ENCODE measurements at places on chromosomes 1 and 21.

DNA sequence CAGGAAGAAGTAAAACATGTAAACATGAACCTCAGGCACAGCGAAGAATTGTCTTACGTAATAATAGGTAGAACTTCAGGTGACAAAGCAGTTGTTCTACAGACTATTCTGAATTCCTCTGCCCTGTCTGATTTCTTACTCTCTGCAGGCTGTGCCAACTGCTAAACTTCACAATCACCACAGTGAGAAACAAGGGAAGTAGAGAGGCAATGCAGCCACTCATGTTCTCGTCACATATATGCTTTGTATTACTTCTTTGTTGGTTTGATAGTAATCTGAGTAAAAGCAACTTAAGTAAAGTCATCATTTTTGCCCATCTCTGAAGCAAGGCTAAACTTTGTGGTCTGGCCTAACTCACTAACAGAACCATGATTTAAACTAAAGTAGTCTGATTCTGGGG is 21.9 kb downstream of the PIGK start:
- no peak for DNase-seq

DNA sequence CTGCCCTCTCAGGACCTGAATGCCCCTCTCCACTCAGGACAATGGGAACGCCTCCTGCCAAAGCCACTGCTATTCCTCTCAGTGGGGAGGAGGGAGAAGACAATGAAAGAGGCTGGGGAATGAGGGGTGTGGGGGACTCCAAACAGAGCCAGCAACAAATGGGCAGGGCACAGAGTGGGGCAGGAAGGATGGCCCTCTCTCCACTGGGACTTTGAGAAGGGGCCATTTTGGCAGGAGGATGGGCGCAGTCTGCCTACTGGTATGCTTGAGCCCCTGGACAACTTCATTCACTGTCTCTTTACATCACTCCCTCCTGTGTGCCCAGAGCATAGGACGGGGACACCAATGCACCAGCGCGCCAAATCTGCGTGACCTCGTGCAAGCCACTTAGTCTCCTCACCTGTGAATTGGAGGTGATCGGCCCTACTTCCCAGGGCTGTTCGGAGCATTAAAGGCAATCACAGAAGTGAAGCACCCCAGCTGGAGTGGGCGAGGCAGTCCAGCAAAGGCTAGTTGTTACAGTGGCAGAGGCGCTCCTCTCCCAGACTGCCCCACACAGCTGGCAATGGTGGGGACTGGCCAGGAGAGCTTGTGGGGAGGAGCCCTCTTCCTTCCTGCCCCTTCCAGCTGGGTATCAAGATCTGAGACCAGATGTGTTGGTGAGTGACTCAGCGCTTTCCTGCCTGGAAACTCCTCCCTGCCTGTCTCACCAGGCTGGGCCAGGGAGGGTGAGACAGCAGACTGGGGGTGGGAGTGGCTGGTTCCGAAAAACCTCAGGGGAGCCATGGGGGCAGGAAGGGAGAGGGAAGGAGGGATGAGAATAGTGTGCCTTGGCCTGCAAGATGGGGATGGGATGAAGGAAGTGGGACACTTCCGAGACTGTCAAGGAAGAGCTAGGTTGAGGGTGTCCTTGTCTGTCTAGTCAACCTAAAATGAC is 22.4 kb upstream of the SYNC start:
- DNase-seq, result peak; percentile 33

- no peak for DNase-seq
Observed at GRCh38 chr1:162688931-162689330, 56.7 kb downstream of the DDR2 start.

DNA sequence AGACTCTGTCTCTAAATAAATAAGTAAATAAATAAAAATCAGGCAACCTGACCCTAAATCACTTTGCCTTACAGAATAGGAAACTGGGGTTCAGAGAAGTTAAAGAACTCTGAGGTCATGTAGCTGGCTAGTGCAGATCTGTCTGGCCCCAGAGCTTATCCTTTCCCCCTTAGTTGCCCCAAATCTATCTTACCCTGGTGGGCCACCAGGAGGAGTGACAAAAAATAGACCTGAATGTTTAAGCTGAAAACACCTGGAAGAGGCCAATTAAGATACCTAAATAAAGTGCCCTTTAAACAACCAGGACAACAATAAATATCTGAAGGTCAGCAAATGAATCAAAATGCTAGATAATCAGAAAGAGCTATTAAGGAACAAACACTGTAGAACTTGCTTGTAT is 59.7 kb downstream of the TEX35 start:
- DNase-seq, result no peak

- DNase-seq, result no peak
Observed at GRCh38 chr1:225996946-225997545, 2.1 kb downstream of the SDE2 start.

GRCh38 chr1:206524739-206525364 is 17.5 kb downstream of the RASSF5 start:
- DNase-seq, result peak; percentile 13

DNA sequence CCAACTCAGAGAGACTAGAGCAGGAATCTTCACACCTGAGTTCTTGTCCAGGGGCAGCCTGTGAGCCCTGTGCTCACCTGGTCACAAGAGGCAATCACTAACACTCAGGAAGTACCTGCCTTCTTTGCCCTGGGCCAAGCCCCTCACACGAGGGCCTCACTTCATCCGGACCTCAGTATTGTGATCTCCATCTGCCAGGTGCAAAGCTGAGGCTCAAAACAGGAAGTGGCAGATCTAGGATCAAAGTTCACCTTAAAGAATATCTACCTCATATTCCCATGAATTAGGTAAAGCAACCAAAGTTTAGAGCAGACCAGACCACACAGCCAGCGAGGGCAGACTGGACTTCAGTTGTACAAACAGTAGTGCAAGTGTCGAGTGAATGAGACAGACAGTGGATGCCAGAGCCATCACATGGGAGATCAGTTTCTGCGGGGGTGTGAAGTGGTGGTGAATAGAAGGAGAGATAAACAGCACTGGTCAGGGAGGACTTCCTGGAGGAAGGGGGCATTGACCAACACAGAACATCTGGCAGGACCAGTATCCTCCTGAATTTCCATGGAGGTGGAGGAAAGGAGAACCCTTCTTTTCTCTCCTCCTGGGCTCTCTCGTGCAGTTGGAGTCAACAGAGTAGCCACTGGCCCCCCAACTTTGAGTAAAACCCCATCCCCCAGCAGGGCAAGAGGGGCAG is 116.6 kb upstream of the ZBTB40 start:
- no peak for DNase-seq

GRCh38 chr21:31660591-31660990 is 1.1 kb downstream of the SOD1 start:
- DNase-seq, result no peak

DNA sequence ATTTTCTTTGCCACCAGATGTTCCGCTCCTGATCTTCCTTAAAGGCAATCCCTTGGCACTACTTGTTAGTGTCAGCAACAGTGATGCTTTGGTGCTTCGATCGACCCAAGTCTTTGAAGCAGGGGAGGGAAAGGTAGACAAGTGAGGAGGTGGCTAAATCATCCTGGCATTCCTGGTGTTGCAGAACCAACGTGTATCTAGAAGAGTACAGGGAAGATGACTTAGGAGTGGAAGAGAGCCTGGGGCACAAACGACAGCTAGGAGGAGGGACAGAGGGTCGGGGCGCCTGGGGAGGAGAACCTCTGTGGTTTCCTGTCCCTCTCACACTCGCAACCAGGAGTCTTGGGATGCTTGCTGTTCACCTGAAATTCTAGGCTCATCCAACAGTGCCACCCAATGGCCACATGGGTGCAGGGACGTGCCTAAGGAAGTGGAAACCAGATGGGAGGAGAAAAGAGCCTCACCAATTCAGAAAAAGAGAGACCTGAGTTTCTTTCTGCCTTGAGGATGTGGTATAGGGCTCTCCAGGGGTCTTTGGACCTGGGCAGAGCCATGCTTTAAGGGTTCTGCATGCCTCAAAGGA is 9.5 kb upstream of the KCNA2 start:
- peak; percentile 58 for DNase-seq

DNA sequence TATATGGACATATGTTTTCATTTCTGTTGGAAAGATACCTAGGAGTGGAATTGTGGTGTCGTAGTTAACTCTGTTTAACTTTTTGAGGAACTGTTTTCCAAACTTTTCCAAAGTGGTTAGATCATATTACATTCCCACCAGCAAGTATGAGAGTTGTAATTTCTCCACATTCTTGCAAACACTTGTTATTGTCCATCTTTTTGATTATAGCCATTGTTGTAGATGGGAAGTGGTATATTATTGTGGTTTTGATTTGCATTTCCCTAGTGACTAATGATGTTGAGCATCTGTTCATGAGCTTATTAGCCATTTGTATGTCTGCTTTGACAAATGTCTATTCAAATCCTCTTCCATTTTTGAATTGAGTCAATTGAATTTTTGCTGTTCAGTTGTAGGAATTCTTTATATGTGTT is 19.8 kb downstream of the CAMTA1 start:
- no peak for DNase-seq

- no peak for DNase-seq
Observed at GRCh38 chr1:54945393-54945936, 35.0 kb upstream of the TMEM61 start.

DNA sequence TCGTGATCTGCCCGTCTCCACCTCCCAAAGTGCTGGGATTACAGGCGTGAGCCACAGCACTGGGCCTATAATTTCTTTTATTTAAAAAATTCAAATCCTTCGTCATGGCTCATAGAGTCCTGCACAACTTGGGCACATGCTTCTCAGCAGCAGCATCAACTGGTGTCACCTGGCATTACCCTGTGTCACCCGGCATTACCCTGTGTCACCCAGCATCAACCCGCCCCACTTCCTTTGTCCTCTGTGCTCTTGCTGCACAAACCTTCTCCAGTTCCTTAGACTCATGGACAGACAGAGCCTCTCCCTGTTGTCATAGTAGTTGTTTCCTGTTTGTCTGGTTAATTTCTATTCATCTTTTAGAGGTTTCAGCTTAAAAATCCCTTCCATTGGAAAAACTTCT is 121.2 kb upstream of the SERBP1 start:
- DNase-seq, result no peak

GRCh38 chr1:108590957-108591356 is 31.1 kb downstream of the EEIG2 start:
- peak; percentile 85 for DNase-seq

GRCh38 chr1:90557706-90558105 is 159.4 kb downstream of the BARHL2 start:
- DNase-seq, result no peak

DNA sequence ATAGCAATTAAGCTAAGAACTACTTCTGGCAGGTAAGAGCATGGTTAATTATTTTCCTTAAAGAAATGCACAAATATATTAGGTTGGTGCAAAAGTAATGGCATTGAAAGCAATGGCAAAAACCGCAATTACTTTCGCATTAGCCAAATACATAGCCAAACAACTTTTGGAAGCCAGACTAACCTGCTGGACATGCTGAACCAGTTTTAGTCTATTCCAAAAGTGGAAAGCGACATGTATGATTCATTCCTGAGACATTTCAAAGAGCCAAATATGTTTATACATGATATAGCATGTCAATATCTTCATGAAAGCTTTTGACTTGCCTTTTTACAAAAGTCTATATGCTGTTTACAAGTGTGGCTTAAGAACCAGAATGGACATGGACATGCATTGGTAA is 23.4 kb upstream of the DR1 start:
- DNase-seq, result no peak

DNA sequence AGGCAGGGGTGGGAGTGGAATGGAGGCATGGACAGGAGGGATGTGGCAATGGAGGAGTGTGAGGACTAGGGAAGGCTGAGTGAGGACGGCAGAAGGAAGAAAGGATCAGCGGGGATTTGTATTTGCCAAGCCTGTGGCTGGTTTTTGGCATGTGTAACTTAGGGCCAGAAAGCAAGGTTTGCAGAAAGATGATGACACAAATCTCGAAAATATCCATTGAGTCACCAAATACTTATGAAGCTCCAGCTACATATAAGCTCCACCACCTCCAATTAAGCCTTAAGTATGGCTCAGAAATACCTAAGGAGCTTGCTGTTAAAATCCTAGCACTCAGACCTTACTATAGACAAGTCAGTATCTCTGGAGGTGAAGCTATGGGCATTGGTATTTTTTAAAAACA is 90.1 kb downstream of the OMA1 start:
- DNase-seq, result no peak

DNA sequence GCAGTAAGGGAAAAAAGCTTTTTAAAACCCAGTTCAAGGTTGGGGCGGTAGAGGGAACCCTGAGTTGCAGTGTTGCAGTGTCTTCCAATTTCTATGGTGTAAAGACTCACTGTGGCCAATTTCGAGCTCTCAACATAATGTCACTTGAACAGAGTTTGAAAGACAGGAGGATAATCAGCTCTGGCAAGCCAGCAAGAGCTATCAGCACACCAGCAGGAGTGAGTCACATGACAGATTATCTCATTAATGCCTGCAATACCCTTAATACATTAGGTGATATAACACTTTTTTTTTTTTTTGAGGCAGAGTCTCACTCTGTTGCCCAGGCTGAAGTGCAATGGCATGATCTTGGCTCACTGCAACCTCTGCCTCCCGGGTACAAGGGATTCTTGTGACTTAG is 22.8 kb downstream of the SLC9C2 start:
- no peak for DNase-seq

DNA sequence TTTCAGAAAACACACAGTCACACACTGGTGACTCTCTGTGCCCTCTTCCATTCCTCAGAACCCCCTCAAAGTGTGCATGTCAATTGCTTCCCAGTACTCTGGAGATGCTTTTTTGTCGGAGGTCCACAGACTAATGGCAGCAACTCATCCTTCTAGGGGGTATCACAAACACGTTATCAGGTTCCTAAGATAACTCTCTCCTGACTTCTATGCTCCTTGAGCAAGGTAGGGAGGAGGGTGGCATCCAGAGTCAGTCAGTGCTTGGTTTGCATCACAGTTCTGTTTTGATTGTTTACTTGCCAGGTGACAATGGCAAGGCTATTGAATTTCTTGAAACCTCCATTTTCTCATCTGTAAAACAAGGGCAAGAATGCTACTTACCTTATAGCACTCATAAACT is 39.4 kb upstream of the DYNLT5 start:
- no peak for DNase-seq

- DNase-seq, result no peak
Observed at GRCh38 chr1:219149009-219149577, 24.6 kb upstream of the LYPLAL1 start.

DNA sequence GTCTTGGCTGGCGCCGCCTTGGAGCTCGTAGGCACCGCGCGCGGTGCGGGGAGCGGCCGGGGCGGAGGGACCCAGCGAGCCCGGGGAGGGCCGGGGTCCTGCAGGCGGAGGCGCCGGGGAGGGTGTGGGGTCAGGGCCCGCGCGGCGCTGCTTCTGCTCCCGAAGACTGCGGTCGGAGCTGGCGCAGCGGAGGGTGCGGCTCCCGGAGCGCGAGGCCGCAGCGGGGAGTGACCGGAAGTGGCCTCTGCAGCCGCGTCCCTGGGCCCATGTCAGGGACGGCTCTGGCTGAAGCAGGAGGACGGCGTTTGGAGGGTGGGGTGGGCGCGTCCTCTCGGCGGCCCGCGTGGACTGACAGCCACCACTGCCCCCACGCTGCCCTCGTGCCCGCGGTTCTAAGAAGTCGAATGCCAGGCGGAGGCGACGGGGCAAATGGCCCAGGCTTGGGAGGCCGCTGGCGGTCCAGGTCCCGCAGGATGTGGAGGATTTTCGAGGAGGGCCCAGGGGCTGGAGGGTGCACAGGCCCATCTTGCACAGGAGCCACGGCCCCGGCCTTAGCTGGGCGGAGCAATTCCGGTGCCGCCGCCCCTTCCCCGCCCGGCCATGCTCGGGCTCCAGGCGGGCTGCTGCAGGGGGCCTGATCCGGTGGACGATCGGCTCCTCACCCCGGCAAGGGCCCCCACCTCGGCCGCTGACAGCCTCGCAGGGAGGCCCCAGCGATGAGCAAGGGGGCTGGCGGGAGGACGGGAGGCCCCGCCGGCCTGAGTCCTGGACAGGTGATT is 7.7 kb upstream of the ZNF669 start:
- no peak for DNase-seq

GRCh38 chr1:18999359-18999758 is 42.9 kb upstream of the IFFO2 start:
- no peak for DNase-seq
